ENCODE measurements at places on chromosomes 1 and 21.
A peak's percentile ranks its signal among the peaks of the same experiment; 100 is the strongest.

- H3K27me3 ChIP-seq: no peaks in the 10 kb centered on the region
- peaks cover 37% of the 10 kb centered on the region for H3K4me1 ChIP-seq
- H3K4me3 ChIP-seq: peak overlapping the region; percentile 89
- DNase-seq: peak; percentile 70
- peaks cover 6% of the 10 kb centered on the region for H3K36me3 ChIP-seq
Observed at GRCh38 chr1:214280386-214281020, 456 bp upstream of the SMYD2 start.

DNA sequence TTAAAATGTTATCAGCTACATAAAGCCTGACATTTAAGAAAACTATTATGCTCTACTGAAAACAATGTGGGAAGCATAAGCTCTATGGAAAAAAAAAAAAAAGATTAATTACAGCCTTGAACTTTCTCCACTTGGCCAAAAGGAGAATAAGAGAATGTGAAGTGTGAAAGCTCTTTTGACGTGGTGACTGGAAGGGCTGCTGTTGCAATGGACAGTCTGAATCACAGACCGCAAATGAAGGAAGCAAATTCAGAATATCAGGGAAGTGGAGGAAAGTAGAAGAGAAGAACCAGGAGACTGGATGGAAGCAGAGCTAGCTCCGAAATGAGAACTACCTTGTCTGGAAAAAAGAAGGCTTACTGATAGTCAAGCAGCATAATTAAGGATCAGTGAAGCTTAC lies 106.8 kb downstream of the AK5 start:
- H3K36me3 ChIP-seq: no peaks in the 10 kb centered on the region
- H3K4me1 ChIP-seq: no peaks in the 10 kb centered on the region
- no peak overlapping the region for H3K27ac ChIP-seq
- peaks cover 18% of the 10 kb centered on the region for H3K27me3 ChIP-seq

GRCh38 chr1:33706634-33707255 lies 157.1 kb upstream of the HMGB4 start:
- DNase-seq: no peak
- no peak overlapping the region for H3K27ac ChIP-seq
- no peak overlapping the region for H3K4me3 ChIP-seq
- H3K36me3 ChIP-seq: no peaks in the 10 kb centered on the region
- H3K27me3 ChIP-seq: no peaks in the 10 kb centered on the region

DNA sequence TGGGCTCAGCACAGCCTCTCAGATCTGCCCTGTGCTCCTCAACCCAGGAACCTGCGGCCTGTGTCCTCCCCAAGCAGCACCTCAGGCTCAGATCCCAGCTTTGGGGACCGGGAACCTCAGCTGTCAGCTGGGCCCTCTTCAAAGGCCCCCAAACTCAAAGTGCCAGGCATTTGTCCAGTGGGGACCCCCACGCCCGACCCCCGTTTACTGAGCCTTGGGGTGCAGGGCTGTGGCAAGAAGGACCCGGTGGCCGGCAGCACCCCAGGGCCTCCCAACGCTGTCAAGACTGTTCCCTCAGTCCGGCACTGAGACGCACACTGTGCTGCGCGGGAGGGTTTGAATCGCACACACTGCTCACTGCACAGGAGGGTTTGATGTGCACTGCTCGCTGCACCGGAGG lies 35.0 kb downstream of the MORN1 start:
- H3K27ac ChIP-seq: no peak overlapping the region
- H3K27me3 ChIP-seq: no peaks in the 10 kb centered on the region
- DNase-seq: no peak

- H3K4me3 ChIP-seq: no peak overlapping the region
- H3K27me3 ChIP-seq: peaks cover 7% of the 10 kb centered on the region
- DNase-seq: peak; percentile 98
- peaks cover 12% of the 10 kb centered on the region for H3K4me1 ChIP-seq
- peak overlapping the region; percentile 73 for H3K27ac ChIP-seq
Observed at GRCh38 chr1:244022311-244022710, 28.8 kb upstream of the ZBTB18 start.

GRCh38 chr21:43816611-43817071 lies 27.3 kb downstream of the RRP1 start:
- no peaks in the 10 kb centered on the region for H3K36me3 ChIP-seq
- peaks cover 11% of the 10 kb centered on the region for H3K27me3 ChIP-seq
- no peak overlapping the region for H3K4me3 ChIP-seq
- DNase-seq: no peak
- no peak overlapping the region for H3K27ac ChIP-seq

GRCh38 chr1:171220581-171221054 lies 27.7 kb upstream of the FMO1 start:
- no peaks in the 10 kb centered on the region for H3K27me3 ChIP-seq
- peaks cover 61% of the 10 kb centered on the region for H3K4me1 ChIP-seq
- no peak for DNase-seq
- peak overlapping the region; percentile 70 for H3K4me3 ChIP-seq
- H3K27ac ChIP-seq: peak overlapping the region; percentile 98

GRCh38 chr1:238955934-238956333 lies 430.4 kb upstream of the CHRM3 start:
- H3K27me3 ChIP-seq: no peaks in the 10 kb centered on the region
- no peak for DNase-seq
- H3K4me3 ChIP-seq: no peak overlapping the region

DNA sequence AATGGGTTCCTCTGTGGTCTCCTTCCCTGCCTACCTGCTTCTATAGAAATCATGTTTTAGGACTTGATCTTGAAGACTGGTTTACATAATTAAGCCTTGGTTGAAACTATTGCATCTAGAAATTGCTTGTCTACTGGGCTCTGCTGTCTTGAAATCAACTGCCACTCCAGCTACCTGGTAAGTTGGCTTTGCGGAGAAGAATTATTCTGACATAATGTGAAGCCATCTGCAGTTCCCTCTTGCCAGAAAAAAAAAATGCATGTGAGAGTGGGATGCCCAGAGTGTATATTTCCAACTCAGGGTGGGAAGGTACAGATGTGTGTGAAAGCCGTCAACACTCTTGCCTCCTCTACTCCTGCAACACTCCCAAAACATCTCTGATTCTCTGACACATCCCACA lies 27.2 kb downstream of the C8B start:
- H3K27ac ChIP-seq: no peak overlapping the region
- no peak for DNase-seq
- peaks cover 11% of the 10 kb centered on the region for H3K27me3 ChIP-seq

- H3K4me3 ChIP-seq: no peak overlapping the region
- peak overlapping the region; percentile 14 for H3K27ac ChIP-seq
- H3K27me3 ChIP-seq: no peaks in the 10 kb centered on the region
- H3K4me1 ChIP-seq: peaks cover 43% of the 10 kb centered on the region
- no peak for DNase-seq
Observed at GRCh38 chr1:234530672-234531071, 51.7 kb upstream of the TARBP1 start.
